ENCODE measurements at places on chromosomes 16 and 17.

GRCh38 chr16:55728797-55729196 is 73.0 kb downstream of the SLC6A2 start:
- DNase-seq, result no peak

DNA sequence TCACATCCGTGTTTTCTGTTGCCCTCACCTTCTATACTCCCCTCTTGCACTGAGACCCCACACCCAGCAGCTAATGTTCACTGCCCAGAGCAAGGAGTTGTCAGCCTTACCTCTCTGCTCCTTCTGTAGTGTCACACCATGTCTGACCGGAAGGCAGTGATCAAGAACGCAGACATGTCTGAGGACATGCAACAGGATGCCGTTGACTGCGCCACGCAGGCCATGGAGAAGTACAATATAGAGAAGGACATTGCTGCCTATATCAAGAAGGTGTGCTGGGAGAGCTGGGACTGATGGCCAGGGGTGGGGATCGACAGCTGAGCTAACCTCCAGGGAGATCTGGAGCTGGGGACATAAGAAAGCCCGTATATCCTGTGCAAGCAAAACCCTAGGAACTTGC is 3.7 kb downstream of the DYNLL2 start:
- DNase-seq, result no peak

DNA sequence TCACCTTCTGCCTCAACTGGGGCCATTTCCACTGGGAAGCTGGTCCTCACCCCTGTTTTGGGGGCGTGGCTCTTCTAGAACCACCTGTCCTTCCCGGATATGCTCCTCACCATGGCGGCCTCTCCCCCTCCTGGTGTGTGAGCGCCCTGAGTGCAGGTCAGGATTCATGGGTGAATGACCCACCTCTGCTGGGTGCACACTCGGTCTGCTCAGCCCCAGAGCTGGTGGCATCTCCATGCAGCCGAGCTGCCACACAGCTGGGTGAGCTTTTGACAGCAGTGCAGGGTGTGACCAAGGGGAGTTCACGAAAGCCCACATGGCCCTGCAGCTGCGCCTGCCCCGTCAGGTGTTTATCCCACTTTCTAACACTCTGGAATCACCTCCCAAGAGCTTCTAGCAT is 27.3 kb downstream of the GRIN2C start:
- no peak for DNase-seq

- no peak for DNase-seq
These were observed 4.6 kb downstream of the GAN start for GRCh38 chr16:81319221-81319912.

DNA sequence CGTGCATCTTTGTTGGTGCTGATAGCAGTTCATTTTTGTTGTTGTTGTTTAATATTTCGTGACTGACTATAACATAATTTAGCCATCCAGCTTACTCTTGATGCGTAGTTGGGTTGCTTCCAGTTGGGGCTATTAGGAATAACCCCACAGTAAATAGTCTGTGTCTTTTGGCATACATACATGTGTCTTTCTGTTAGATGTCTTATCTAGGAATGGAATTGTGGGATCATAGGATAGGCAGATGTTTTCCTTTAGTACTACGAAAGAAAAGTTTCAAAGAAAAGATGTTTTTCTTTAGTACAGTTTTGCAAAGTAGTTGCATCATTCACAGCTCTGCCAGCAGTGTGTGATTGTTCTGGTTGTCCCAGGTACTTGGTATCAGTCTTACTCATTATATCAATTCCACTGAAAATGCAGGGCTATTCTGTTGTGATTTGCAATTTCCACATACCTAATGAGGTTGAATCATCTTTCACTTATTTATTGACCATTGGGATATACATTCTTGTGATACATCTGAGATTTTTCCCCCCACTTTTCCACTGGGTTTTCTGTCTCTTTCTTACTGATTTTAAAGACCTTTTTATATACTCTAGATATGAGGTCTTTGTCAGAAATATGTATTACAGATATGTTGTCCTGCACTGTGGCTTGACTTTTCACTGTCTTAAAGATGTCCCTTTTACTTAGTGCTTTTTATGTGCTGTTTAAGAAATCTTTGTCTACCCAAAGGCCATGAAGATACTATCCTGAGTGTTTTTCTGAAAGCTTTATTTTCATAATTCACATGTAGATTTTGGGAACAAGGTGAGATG is 173.3 kb downstream of the MRTFB start:
- no peak for DNase-seq

DNA sequence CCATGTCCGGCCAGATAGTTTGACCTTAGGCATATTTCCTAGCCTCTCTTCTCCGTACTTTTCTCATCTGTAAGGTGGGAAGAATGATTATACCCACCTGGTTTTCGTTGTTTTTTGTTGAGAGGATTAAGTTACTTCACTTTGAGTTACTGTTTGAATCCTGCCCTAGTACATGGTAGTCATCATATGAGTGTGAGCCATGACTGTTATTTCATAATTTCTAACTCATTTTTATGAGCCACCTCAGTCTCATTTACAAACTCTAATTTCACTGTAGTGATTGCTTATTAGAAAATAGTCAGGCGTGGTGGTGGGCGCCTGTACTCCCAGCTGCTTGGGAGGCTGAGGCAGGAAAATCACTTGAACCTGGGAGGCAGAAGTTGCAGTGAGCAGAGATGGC is 45.1 kb downstream of the YPEL2 start:
- no peak for DNase-seq

DNA sequence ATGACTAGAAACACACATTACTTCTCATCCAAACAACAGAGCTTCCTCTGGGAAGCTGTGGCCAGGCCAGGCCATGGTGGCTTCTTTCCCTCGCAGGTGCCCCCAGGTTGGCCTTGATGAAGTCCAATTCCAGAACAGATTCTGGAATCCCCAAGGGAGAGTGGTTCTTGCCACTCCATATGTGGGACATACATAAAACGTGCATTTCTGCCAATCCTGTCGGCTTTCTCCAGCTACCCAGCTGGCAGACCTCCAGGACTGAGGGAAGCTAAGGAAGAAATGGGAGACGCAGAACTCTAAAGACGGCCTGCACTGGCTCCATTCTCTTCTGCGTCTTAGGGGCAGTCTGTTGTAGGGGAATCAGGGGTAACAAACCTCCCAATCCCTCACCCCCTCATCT is 219.2 kb upstream of the CDH5 start:
- no peak for DNase-seq

DNA sequence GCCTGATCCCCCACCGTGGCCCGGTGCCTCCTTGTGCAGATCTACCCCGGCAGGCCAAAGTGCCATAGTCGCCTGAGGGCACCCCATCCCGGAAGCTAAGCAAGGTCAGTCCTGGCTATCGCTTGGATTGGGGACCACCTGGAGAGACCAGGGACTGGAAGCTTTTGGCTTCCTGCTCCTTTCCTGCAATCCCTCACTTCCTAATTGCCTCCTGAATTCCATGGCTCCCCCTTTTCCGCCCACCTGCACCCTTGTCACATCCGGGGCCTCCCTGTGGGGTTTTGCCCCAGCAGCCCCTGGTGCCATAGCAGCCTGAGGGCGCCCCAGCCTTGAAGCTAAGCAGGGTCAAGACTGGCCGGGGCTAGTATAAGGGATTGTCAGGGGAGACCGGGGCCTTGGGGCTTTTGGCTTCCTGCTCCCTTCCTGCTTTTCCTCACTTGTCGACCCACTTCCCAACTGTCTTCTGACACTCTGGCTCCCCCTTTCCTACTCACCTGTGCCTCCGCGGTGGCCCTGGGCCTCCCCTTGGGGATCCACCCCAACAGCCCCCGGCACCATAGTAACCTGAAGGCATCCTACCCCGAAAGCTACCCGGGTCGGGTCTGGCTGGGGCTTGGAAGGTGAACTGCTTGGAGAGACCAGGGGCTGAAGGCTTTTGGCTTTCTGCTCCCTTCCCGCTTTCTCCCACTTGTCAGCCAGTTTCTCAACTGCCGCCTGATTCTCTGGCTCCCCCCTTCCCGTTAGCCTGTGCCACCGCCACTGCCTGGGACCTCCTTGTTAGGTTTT is 2293.6 kb downstream of the TP53TG3F start:
- DNase-seq, result no peak

- DNase-seq, result no peak
These were observed 3.0 kb downstream of the HOXB4 start for GRCh38 chr17:48575066-48575582.

DNA sequence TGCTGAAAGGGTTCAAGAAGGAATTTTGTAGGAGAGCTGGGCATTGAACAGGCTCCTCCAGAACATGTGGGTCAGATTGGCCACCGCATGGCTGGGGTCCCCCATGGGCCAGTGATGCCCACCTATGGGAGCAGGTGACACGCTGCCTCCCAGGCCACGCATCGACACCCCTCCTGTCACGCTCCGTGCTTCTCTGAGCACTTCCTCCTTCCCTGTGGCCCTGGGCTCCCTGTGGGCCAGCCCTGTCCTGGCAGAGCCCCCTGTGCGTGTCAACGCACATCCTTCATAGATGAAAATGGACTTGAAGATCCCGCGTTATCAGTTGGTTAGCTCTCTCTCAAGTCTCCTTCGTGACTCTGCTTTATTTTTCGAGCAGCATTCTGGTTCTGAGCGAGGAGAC is 160.3 kb downstream of the RPTOR start:
- DNase-seq, result no peak

DNA sequence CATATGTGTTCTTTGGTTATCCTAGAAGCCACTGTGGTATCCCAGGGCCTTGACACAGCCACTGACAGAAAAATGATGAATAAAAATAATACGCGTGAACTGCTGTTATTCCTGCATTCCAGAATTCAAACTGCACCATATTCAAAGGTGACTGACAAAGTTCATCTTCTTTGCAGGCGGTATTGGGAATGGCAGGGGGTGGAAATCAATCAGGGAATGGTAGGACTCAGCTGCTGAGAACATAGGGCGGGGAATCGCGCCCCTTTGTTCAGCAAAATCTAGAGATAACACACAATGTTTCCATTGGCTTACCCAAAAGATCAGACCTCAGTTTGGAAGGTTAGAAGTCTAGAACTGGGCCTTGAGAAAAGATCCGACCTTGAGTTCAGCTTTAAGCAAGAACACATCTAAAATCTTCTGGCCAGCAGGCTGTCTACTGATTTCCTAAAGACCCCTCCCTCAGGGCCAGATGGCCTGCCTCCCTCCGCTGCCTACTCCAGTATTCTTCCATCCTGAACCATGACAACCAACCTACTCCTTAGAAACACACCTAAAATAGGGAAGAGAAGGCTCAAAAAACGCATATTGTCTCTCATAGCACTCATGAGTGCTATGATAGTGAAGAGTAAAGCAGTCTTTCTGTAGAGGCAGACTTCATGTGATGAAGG is 34.1 kb downstream of the CDK5R1 start:
- DNase-seq, result no peak

DNA sequence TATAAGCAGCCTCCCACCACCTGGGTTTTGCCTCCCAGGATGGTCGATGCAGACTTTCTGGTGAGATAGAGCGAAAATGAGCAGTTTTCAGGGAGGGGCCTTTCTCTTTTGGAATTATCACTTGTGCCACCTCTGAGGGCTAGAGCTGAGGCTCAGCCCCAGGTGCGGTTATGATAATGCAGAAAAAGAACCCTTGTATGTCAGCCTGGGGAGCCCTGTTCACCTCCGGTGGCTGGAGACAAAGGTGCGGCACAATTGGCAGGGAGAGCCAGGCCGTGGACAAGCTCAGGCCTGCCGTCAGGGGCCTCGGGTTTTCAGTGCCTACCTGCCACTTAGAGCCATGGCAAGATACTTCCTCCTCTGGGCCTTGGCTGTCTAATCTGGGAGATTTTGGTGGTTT is 4.4 kb downstream of the SCPEP1 start:
- no peak for DNase-seq

DNA sequence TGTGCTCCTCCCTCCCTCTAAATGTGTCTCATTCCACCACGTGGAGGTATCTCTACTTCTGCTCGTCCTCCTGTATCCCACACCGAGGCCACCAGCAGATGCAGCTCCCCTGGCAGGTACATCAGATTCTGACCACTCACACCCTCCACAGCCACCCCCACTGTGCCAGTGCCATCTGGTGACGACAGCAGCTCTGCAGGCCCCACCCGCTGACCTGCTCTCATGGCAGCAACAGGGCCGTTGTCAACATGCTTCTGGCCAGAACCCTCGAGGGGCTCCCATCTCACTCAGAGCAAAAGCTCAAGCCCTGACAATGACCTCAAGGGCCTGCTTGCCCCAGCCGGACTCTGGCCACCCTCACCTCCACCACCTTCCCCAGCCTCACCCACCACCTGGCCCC is 93.4 kb downstream of the AMFR start:
- DNase-seq, result no peak

DNA sequence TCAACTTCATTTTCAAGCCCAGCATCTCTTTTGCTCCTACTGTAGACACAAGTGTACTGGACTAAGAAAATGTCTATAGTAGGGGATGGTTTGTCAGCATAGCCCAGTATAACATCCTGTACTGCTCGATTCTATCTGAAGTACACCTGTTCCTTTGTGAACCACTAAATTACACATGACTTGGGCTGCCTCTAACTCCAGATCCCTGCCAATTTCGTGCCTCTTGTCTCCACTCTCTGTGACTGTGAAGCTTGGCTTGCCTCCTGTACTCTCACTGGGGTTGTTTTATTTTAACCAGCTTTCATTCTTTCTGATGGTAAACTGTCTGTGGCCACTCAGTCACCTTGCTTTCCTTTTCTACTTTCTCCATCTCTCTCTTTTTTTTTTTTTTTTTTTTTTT is 24.5 kb downstream of the GFOD2 start:
- DNase-seq, result no peak

GRCh38 chr17:58614859-58615459 is 76.9 kb downstream of the TEX14 start:
- DNase-seq, result no peak

DNA sequence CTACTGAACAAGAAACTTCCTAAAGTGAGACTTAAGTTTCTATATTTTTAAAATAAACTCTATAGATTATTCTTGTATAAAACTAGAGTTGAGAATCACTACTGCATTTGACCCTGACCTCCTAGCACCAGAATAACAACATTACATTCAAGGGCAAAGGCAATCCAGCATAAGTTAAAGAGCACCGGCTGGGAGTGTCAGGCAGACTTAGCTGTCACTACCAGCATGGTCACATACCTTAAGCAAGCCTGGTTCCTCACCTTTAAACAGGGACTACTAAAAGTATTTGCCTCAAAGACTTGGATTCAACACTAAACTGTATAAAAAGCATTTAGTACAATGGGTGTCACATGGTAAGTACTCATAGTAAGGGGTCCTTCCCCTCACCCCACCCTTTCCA is 90.4 kb downstream of the SSH2 start:
- no peak for DNase-seq

DNA sequence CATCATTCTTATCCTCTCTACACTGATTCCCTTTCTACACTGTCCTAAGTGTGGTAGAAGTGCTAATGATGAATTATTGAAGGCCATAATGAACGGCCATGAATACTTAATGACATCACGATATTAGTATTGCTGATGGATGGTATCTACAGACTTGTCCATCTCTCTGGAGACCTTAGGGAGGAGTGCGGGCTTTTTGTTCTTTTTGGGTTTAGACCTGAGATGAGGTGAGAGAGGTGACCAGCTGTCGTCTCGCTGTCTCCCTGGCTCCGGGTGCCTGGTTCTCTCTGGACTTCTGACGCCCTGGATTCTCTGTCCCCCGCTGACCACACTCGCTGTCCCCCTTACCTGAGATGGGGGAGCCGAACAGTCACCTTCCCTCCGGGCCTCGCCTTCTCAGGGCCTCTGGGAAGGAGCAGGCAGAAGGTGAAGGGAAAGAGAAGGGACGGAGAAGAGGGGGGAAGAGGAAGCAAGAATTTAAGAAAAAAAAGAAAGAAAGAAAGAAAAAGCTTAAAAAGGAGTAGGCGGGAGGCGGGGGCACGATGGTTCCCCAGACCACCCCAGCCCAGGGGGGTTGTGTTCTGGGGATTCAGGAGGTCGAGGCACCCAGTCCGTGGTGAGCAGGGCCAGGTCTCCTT is 17.1 kb downstream of the SGCA start:
- DNase-seq, result no peak

GRCh38 chr16:56882077-56882800 is 17.2 kb downstream of the SLC12A3 start:
- DNase-seq, result no peak

Measured in CD4-positive, alpha-beta T cell treated with Interleukin-6 for 4 hours (primary cell).